ENCODE measurements at places on chromosomes 16 and 17.

DNA sequence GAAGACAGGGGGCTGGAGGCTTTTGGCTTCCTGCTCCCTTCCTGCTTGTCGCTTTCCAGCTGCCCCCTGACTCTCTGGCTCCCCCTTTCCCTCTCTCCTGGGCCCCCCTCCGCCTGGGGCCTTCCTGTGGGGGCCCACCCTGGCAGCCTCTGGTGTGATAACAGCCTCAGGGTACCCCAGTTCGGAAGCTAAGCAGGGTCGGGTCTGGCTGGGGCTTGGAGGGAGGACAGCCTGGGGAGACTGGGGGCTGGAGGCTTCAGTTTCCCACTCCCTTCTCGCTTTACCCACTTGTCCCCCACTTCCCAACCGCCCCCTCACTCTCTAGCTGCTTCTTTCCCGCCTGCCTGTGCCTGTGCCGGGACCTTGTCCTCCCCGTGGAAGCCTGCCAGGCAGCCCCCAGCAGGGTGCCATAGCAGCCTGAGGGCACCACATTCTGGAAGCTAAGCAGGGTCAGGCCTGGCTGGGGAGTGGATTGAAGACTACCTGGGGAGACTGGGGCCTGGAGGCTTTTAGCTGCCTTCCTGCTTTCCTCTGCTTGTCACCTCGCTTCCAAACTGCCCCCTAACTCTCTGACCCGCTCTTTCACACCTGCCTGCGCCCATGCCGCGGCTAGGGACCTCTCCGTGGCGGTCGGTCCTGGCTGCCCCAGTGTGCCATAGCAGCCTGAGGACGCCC is 2275.5 kb downstream of the TP53TG3F start:
- DNase-seq, result no peak

DNA sequence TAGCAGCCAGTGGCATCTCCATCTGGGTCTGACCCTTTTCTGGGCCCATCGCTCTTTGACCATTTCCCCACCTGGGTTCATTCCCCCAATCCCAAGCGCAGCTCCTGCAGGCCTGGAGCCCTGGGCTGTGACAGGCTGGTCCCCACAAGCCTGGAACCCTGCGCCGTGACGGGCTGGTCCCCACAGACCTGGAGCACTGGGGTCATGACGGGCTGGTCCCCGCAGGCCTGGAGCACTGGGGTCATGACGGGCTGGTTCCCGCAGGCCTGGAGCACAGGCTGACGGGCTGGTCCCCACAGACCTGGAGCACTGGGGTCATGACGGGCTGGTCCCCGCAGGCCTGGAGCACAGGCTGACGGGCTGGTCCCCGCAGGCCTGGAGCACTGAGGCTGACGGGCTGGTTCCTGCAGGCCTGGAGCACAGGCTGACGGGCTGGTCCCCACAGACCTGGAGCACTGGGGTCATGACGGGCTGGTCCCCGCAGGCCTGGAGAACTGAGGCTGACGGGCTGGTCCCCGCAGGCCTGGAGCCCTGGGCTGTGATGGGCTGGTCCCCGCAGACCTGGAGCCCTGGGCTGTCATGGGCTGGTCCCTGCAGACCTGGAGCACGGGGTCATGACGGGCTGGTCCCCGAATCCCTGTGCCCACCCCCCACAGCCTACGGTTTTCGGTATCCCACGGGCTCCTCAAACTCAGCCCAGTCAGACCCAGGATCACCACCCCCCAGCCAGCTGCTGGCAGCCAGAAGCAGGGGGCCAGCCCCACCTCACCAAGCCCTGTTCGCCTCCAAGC is 16.6 kb downstream of the TMC6 start:
- DNase-seq, result no peak

DNA sequence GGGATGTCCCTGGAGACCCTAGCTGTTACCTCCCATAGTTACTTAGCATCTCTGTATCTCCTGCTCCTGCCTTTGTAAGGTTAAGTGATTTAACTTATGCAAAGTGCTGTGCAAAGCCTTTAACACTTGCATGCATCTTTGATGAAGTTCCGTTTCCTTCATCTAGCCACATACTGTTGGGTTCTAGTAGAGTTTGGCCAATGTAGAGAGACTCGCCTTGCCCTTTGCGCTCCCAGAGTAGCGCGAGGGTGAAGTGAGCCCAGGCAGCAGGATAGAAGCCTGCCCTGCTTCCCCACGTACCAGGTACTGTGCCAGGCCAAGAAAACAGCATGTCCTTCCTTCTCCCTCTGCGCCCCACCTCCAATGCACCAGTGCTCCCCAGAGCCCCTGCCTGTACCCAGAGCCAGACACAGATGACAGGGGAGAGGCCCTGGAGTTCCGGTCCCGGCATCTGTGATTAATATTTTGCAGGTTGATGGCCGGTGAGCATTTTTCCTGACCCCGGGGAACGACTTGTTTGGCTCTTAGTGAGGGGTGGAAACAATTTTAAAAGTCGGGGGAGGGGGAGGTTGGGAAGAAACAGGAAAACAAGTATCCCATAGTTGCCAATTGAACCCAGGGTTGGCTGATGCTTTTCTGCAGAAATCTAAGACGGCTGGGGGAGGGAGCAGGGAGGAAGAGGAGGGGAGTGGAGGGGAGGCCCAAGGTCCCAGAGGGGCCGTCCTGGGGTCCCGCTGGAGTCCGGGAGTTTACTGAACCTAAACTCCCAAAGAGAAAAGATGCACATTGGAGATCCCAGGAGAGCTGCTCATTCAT is 13.1 kb upstream of the CDC42EP4 start:
- DNase-seq, result no peak

GRCh38 chr17:55765472-55765871 is 14.6 kb downstream of the PCTP start:
- no peak for DNase-seq

DNA sequence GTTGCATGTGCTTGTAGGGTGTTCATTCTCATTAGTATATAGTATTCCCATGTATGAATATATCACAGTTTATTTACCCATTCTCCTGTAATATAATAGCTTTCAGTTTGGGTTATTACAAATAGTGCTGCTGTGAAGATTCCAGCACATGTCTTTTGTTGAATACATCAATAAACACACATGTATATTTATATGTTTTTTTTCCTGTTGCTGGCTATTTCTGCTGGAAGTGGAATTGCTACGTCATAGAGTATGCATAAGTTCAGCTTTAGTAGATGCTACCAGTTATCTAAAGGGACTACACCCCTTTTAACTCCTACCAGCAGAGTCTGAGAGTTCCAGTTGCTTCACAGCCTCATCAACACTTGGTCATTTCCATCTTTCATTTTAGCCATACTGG is 52.3 kb upstream of the SCNN1B start:
- DNase-seq, result no peak

DNA sequence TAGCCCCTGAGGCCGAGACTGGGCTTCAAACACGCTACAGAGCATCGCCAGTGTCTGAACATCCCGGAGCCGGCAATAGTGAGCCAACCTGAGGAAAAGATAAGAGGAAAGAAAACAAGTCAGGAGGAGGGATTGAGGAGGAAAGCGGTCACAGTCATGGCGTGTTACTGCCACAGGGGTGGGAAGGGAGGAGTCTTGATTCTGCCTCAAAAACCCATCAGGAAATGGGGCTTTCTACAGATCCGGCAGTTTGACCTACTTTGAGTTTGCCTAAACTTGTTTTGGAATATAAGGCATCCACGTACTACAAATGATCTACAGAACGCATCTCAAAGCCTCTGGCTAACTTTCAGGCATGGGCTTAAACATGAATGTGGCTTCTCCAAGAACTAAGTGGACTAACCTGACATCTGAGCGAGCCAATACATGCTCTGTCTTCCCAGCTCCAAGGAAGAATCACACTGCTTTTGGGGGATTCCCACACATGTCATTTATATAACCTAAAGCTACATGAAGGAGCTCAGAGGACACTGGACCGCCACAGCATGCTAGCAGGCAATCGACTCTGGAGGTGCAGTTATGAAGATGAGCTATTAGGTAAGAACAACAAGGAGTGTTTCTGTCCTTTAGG is 96.6 kb downstream of the WDR59 start:
- no peak for DNase-seq

- DNase-seq, result no peak
Observed at GRCh38 chr16:53511403-53512280, 8.6 kb upstream of the AKTIP start.
